ENCODE measurements at places on chromosomes 11 and 22.

- DNase-seq = no peak
Measured at GRCh38 chr11:76689313-76690260, 19.0 kb upstream of the LRRC32 start.

- no peak for DNase-seq
Measured at GRCh38 chr22:21943571-21944448, 8.8 kb downstream of the PPM1F start.

DNA sequence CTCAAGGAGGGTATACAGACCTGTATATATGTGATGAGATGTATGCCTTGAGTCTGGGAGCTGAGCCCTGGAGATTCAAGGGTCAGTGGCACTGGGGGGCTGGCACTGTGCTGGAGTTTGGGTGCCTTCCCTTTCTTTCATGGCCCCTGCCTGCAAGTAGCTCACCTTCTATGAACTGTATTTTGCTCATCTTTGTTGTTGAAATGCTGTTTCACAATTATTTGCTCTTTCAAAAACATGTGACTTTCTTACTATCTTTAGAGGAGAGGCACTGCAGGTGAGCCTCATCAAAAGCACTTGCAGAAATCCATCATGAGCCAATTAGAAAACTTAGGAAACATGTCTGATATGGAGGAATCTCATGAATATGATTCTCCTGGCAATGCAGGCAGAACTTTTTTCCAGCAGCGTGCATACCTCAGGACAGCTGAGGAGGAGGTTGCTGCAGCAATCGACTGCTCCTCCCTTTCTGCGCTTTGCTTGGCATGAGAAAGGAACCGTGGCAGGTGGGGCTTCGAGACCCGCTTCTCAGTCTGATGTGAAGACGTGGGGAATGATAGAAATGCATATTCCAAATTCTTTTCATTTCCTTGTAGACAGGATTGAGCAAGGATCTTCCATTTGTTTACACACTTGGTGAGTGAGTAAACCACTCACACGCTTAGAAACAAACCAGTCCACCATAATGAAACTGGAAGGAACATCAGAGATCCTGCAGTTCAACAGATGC lies 178.4 kb upstream of the E2F8 start:
- DNase-seq = no peak

GRCh38 chr22:39920134-39920743 lies 19.4 kb downstream of the GRAP2 start:
- DNase-seq = no peak

- DNase-seq = no peak
Measured at GRCh38 chr11:107293677-107294344, 163.8 kb downstream of the CWF19L2 start.

- no peak for DNase-seq
Measured at GRCh38 chr11:28625532-28625931, 517.3 kb downstream of the METTL15 start.

DNA sequence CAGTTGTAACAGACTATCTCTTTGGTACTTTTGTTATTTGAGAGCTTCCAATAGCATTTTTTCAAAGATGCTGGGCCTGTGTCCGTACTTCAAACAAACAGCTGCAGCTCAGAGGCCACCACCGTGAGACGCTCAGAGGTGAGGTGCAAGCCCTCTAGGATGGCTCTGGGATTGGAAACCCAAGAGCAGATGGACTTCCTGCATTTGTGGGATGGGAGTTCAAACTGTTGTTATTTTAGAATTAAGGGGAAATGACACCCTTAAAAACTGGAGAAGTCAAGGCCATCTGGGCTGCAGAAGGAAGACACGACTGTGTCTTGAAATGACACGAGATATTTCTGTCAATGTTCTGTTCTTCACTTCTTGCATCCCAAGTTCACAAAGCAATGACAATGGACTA lies 9.2 kb upstream of the IL10RA start:
- DNase-seq = no peak

Measured in SIG-M5 (cell line).